Activated CD8-positive, alpha-beta memory T cell treated with anti-CD3 and anti-CD28 coated beads for 48 hours (primary cell): ENCODE measurements at places on chromosomes 5 and 9.

DNA sequence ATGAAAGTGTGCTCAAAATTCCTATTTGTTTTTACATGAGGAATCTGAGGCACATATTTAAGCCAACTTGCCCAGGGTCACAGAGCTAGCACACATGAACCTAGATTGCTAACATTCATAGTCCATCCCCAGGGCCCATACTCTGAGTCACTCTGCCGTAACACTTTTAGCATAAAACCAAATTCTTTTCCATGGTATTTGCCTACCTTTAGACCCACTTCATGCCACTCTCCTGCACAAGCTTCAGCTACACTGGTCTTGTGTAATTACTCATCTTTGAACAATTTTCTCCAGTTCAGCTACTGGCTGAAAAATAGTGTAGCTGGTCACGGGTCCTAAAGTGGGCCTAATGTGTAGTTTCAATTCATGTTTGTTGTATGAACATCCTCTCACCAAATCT is 200.7 kb downstream of the SLC12A2 start:
- DNase-seq = no peak

DNA sequence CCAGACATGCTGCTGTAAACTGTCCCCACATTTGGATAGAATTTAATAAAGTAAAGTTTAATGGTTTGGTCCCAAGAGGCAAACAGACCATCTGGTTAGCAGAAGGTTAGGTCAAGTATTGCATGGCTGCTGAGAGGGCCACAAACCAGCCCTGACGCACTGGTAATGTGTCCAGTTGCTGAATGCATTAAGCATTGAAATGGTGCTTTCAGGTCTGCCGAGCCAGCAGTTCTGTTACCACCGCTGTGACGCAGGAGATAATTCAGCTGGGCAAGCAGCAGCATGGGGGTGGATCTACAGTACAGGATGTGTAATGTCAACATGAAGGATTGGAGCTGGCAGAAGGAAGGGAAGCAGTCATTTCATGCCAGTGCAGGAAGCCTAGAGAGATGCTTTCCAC is 16.0 kb downstream of the ZNF462 start:
- no peak for DNase-seq

DNA sequence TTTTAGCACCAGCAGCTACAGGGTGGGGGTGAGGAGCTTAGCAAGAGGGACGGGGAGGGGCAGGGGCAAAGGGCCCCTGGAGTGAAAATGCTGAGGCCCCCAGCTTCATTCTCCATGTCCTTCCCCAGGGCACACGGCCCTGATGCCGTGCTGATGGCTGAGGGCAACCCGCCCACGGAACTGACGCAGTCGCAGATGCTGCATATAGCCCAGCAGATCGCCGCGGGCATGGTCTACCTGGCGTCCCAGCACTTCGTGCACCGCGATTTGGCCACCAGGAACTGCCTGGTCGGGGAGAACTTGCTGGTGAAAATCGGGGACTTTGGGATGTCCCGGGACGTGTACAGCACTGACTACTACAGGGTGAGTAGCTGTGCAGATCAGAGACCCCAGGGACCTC is 285.6 kb downstream of the NTRK2 start:
- no peak for DNase-seq

- no peak for DNase-seq
These were observed 80.2 kb downstream of the TRIO start for GRCh38 chr5:14223372-14223771.
